ENCODE measurements at places on chromosomes 3 and 15.

GRCh38 chr3:150407808-150408220 is 284 bp upstream of the TSC22D2 start:
- no peak for DNase-seq

DNA sequence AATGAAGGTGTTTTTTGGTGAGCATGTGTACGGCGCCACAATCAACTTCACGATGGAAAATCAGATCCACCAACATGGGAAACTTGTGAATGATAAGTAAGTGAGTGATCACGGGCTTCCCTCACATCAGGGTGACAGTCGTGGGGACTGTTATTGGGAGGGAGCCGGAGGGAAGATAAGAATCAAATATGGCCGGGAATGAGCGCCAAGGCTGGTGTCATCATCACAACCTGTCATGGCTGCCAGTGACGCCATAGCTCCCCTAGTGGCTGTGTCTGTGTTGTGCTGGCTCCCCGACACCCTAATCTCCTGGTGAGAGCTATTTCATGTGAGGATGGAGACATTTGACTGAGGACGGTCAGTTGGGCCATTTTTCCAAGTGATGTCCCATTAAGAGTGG is 168.5 kb downstream of the SV2B start:
- DNase-seq = no peak

GRCh38 chr3:177314897-177315296 is 117.6 kb upstream of the TBL1XR1 start:
- DNase-seq = no peak

DNA sequence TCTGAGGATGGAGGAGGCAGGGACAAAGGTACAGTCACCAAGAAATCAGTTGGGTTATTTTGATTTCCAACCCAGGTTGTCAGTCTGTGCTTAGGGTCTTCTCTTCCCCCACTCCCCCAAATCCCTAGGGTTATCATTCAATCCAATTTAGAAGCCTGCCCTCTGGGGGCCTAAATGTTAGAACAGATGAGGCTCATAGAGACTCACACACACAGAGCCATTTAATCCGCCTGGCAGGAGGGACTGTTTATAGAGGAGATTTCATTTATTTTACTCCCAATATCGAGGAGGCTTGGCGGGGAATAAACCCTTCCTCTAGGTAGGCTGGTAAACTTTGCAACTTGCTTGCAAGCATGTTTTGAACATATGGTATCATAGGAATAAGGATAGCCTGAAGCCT is 52.8 kb downstream of the RHCG start:
- no peak for DNase-seq

DNA sequence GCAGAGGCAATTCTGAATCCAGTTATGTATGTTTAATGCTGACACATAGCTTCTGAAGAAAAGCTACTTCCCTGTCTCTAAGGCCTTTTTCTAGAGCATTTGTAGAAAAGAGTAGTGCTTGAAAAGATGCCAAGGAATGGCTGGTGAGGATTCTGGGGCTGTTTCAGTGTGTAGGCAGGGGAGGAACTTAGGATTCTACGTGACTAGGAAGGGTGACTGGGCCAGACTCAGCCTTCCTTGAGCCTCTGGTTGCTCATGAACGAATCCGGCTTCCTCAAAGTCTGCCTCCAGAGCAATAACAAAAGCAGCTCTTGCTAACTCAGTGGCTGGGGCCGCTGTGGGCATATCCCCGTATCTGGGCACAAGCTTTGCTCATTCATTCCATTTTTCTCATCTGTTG is 104.8 kb upstream of the WNT5A start:
- no peak for DNase-seq

DNA sequence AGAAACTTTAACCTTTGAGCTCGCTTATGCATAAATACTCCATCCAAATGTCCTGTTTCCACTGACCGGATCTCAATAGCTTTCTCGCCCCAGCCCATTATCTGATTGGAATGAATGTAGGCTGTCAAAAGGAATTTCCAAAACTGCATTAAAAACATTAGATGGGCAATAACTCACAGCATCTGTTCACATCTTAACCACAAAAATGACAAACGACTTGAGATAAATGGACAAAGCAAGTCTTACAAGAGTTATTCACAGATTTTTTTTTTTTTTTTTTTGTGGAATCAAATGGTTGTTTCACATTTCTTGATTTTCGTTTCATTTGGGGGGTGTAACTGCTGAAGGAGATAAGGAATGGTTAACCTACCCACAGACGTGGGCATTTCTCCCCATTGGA is 39.7 kb upstream of the SLC2A2 start:
- DNase-seq = no peak

DNA sequence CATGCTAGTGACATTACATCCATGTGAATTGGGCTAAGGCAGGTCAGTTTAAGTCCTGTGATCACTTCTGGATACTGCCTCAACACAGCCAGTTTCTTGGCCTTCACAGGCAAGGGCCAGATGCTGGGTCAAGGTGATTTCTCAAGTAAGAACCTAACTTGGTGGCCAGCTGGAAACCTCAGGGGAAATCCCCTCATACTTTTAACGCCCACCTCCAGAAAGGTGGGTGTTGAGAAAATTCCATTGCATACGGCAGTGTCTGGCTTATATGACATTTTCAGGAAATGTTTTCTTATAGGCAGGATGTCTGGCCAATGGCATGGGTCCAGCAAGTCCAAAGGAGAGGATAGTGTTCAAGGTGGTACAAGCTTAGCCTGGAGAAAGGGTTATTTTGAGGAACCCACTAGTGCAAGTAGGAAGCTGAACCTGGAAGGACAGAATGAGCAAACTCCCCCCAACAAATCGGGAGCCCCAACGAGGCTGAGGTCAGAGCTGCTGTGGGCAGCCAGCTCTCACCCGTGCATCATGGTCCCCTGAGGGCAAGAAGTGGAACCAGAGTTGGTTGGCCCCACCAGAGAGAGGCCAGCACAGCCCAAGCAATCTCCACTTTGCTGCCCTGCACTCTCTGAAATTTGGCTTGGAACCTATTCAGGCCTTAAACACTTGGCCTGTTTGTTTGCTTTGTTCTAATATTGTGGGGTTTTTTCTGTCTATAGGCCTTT is 135.4 kb downstream of the PDE8A start:
- no peak for DNase-seq

GRCh38 chr3:132622148-132622547 is 25.1 kb downstream of the ACKR4 start:
- no peak for DNase-seq

GRCh38 chr3:16883723-16884083 is 1.1 kb upstream of the PLCL2 start:
- DNase-seq = no peak

- no peak for DNase-seq
Measured at GRCh38 chr3:15099364-15100098, 583 bp upstream of the RBSN start.

DNA sequence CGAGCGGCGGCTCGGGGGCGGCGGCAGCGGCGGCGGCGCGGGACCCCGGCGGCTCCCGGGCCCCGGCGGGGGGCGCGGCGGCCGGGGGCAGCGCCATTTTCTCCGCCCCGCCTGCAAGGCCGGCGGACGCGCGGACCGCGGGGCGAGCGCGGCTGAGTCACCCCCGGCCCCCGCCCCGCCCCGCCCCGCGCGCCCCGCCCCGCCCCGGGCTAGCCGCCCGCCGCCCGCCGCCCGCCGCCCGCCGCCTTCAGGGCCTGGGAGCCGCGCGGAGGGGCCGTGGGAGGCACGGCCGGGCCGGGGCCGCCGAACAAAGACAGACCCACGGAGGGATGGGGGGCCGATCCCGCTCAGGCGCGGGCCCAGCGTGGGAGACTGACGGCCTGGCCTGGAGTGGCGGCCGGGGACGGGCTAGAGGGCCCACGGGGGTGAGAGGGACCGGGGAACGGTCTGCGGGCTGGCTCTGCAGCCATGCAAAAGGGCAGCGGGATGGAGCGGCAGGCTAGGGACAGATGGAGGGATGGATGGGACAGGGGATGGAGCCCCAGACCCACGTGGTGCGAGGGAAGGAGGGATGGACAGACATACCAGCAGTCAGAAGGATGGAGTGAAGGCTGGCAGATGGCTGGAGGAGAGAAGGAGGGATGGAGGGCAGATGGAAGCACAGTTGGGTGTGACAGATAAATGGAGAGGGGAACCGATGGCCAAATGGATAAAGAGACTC is at the start of gene EIF4E3:
Gene EIF4E3, minus strand, starts transcription at position 132 of the 721 bp plus-strand sequence. Its CDS starts 35 bp downstream, at position 97.
- DNase-seq = no peak

DNA sequence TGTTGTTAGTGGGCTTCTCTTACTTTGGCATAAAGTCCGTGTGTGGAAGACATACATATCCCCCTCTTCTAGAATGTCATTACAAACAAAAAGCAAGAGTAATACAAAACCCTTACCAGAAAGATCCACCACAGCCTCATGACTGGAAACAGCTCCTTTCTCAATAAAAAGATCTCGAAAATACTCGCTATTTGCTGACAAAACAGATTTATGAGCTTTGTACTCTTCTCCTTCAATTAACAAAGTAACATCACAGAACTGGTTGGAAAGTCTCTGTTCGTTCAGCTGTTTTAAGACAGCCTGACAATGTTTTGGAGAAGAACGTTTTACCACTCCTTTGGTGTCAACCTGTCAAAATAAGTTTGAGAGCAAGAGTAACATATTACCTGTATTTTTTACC is 5.9 kb downstream of the ZBTB11 start:
- DNase-seq = no peak

DNA sequence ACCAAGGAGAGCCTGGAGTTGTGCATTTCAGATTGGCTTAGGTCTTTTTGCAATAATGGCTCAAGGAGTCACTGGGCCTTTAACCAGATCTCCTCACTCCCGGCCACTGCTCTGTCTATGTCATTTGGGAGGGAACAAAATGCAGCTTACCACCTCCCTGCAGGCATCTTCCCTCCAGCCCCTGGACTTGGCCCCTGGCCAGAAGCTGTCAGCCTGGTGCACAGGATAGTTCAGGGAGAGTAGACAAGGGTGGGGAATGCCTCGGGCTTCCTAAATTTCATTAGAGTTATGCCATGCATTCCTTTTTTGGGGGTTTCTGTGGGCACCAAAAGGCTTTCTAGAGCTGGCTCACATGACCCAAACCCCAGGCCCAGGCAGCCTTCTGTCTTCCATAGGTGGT is 70.2 kb upstream of the HRH1 start:
- DNase-seq = no peak

DNA sequence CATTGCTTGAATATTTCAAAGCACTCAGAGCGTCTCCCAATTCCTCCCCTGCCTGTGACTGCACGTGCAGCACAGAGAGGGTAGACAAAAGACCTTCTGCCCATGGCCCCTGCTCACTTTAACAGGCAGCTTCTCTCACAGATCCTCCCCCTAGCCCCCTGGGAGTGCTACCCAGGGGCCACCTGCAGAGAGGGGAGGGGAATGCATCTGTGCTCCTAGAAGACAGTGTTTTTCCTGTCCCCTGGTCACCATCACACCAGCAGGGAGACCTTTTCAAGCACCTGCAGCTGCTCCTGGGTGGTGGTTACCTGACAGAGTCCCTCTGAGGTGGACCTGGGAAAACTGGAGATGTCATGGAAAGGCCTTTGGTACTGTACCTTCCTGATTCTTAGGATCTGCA is 56.7 kb upstream of the PRR23C start:
- DNase-seq = no peak

- DNase-seq = no peak
Measured at GRCh38 chr15:58543664-58544335, 112.0 kb downstream of the LIPC start.

- DNase-seq = no peak
Measured at GRCh38 chr3:76859596-76859995, 180.3 kb upstream of the ROBO2 start.

- DNase-seq = no peak
Measured at GRCh38 chr15:100022806-100023205, 289.6 kb upstream of the LYSMD4 start.

DNA sequence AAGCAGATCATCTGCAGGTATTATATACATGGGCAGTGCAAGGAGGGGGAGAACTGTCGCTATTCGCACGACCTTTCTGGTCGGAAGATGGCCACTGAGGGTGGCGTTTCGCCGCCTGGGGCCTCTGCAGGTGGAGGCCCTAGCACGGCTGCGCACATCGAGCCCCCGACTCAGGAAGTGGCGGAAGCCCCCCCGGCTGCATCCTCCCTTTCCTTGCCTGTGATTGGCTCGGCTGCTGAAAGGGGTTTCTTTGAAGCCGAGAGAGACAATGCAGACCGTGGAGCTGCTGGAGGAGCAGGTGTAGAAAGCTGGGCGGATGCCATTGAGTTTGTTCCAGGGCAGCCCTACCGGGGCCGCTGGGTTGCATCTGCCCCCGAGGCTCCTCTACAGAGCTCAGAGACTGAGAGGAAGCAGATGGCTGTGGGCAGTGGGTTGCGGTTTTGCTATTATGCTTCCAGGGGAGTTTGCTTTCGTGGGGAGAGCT is 639 bp downstream of the MKRN3 start:
- no peak for DNase-seq

DNA sequence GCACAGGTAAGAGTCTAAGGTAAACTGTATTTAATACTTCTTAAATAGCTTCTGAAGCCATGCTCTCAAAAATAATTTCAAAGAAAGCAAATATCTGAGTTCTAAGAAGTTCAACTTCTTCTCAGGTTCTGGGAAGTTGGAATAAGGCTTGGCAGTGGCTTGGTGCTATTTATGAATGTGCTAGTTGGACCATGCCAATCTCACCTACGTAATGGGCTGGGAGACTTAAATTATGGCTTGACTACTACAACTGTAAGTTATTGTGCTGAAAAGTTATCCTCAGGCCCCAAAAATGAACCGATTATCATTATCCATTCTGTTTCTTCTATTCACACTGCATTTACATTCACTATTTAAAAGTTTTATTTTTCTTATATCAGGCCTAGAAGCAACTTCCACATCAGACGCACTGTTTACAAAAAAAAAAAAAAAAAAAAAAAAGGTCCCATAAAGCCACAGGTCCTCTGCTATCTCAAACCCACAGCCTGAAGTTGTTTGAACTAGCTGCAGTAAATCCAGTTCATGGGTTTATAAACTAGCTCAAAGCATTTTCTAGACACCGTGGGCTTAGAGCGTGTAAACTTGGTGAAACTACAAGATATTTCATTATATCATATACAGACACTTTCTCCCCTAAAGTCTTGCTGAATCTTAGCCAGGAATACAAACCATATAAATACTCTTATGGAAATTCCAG is 3.4 kb downstream of the LRIG1 start:
- DNase-seq = no peak

DNA sequence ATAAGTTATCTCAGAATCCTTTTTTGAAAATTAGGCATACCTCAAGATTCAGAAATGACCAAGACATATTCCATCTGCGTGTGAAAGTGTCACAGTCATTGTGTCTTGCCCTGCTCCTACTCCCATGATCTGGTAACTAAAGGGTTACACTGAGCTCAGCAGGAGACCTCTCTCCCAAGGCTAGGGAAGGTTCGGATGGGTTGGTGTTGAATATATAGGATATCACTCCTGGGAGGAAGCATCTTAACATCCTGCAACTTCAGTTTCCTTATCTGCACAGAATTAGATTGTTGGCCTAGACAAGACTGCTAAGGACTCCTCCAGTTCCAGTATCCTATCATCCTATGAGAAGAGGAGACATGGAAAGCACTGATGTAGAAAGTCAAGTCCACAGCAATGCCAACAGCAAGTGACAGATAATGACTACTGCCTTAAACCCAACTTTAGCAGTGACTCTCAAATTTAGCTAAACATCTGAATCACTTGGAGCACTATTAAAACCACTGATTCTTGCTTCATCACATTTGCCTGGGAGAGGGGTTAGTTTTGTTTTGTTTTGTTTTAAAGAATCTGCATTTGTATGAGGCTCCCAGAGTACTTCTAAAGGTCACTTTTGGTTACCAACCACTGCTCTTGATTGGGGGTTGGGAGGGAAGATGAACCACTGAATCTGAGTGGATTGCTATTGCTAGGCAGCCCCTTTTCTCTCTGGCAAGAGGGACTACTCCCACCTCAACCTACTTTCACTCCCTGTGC is 9.7 kb downstream of the ADAMTS9 start:
- DNase-seq = no peak

- no peak for DNase-seq
Measured at GRCh38 chr3:161343540-161343939, 27.8 kb downstream of the SPTSSB start.

GRCh38 chr3:178584722-178585380 is 48.6 kb downstream of the KCNMB2 start:
- no peak for DNase-seq
